Germinal center (tissue), 1 donor: ENCODE measurements at places on chromosomes 12 and 14.

DNA sequence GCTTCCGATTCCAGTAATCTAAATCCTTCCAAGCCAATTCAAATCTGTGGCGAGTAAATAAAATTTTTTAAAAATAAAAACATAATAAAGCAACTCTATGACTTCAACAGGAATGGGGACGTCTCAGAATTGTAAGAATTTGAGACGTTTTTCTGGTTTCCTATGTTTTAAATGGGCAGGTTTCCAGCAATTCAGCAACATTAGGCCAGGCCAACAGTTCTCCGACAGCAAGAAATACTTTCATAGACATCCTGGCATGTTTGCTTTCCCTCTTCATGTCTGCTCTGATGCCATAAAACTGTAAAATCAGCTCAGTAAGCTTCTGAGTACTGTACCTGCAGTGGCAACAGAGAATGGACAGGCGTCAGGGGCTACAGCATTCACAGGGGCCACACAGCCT is 35.8 kb upstream of the DICER1 start:
- DNase-seq: no peak

GRCh38 chr12:100295764-100296555 is 29.0 kb downstream of the SCYL2 start:
- DNase-seq: no peak

GRCh38 chr14:81855007-81855406 is 321.4 kb upstream of the SEL1L start:
- DNase-seq: no peak

DNA sequence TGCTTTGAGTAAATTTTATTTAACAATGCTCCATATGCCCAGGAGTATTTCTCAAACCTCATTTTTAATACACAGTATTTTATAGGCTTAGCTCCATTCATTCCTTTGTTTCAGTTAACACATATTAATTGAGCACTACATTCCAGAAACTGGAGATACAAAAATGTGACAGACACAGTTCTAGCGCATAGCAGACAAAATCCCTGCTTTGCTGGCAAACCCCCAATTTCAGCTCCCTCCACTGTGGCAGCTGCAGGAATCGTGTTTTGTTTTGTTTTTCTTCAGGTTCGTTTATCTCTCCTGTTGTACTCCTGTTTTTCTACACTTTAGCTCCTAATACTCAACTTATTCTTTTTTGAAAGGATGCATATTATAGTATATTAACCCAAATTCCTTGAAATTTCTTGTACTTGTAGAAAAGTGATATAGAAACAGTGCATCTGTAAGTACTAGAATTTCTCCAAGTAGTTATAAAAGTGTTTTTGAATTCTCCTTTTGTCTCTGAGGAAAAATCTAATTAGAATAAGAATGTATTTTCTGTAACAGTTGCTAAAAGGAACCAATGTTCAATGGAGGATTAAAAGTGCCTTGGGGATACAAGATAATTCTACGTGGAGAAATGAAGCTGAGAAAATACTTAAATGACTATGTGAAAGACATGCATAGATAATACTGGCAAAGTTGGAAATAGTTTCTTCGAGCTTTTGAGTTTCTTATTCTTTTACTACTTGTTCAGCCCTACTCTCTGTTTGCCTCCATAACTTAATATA is 6.4 kb upstream of the RAB21 start:
- DNase-seq: no peak

DNA sequence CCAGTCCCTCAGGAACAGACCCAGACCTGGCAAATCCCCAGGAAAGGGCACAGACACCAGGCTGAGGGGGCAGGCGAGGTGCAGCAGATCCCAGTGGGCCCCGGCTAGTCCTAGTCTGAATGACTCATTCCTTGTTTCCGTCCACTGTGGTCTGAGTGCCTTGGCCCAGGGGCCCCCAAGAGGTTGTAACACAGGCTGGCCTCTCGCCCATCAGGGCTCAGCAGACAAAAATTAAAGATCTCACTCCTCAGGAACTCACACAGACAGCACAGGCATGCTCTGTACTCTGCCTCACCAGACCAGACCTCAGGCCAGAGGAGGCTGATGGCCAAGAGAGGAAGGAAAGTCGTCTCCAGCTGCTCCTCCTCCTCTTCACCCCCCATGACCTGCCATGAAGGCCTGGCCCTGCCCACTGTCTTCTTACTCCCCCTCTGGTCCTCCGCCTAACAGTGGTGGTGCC is 7.7 kb upstream of the LTBP2 start:
- DNase-seq: no peak

DNA sequence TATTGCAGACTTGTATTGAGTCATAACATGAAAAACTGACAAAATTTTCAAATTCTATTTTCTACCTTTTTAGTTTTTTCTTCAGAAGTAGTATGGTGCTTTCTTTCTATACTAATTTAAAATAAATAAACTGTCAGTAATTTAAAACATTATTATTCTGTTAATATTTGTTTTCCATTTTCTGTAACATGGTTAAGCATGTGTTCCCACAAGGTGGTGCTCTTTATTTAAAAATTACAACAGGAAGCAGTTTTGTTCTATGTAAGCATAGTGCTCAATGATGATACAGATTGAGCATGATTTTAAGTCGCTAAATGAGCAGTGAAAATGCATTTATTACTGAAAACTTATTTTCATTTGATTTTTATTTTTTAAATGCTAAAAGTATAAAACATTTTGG is 114.6 kb downstream of the PPFIA2 start:
- no peak for DNase-seq

DNA sequence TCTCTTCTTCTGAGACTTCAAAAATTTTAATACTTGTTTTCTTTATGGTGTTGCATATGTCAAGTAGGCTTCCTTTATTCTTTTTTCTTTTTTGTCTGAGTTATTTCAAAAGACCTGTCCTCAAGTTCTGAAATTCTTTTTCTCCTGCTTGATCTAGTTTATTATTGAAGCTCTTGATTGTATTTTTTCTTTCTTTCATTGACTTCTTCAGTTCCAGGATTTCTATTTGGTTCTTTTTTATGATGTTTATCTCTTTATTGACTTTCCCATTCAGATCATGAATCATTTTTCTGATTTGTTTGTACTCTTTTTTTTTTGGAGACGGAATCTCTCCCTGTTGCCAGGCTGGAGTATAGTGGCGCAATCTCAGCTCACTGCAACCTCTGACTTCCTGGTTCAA is 34.1 kb downstream of the IFT43 start:
- no peak for DNase-seq

GRCh38 chr14:92236243-92236900 is 86.6 kb upstream of the SLC24A4 start:
- DNase-seq: no peak

GRCh38 chr12:64674367-64674922 is 64.2 kb downstream of the RASSF3 start:
- no peak for DNase-seq

DNA sequence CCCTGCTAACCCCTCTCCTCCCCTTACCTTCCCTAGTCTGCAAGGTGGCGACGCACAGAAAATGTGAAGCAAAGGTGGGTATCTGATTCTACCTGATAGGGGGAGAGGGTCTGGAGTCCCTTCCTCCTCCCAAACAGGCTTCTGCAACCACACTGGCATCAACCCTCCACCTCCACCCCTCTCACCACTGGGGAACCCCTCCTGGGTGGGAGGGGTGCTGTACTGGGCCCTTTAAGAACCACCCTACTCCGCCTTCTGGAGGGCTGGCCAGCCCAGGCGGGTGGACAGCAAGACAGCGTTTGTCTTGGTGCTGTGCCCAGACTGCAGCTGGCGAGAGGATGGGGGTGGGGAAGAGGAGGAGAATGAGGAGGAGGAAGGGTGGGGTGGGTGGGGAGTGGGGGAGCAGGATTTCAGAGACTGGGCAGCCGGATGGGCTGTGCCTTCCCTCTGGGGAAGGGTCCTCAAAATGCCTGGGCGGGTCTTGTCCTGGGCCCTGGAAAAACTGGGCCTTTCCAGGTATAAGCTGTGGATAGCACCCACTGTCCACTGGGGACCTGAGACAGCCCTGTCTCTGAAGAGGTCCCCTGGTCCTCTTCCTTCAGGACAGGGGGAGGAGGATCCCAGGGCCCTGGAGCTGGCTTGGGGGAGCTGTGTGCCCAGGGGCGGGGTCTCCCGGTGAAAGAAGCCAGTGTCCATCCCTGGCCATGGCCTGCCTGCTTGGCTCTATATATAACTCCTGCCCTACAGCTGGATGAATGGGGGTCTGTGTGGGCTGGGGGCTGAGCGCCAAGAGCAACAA is 2.8 kb downstream of the TNS2 start:
- no peak for DNase-seq

- DNase-seq: no peak
Observed at GRCh38 chr14:92492258-92492657, 21.3 kb upstream of the RIN3 start.

GRCh38 chr14:36684946-36685345 is 23.3 kb downstream of the PAX9 start:
- DNase-seq: no peak

DNA sequence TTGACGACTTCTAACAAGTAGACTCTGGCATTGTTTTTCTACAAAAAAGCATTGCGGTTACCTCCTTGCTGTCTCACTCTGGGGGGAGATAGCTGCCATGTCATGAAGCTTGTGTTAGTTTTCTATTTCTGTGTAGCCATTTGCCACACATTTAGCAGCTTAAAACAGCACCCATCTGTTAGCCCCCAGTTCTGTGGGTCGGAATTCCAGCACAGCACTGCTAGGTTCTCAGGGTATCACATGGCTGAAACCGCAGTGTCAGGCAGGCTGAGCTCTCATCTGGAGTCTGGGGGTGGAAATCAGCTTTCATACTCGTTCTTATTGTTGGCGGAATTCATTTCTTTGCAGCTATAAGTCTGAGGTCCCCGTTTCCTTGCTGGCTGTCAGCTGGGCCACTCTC is 19.9 kb upstream of the STXBP6 start:
- DNase-seq: no peak

- DNase-seq: no peak
Observed at GRCh38 chr12:132456944-132457495, 32.9 kb upstream of the FBRSL1 start.

DNA sequence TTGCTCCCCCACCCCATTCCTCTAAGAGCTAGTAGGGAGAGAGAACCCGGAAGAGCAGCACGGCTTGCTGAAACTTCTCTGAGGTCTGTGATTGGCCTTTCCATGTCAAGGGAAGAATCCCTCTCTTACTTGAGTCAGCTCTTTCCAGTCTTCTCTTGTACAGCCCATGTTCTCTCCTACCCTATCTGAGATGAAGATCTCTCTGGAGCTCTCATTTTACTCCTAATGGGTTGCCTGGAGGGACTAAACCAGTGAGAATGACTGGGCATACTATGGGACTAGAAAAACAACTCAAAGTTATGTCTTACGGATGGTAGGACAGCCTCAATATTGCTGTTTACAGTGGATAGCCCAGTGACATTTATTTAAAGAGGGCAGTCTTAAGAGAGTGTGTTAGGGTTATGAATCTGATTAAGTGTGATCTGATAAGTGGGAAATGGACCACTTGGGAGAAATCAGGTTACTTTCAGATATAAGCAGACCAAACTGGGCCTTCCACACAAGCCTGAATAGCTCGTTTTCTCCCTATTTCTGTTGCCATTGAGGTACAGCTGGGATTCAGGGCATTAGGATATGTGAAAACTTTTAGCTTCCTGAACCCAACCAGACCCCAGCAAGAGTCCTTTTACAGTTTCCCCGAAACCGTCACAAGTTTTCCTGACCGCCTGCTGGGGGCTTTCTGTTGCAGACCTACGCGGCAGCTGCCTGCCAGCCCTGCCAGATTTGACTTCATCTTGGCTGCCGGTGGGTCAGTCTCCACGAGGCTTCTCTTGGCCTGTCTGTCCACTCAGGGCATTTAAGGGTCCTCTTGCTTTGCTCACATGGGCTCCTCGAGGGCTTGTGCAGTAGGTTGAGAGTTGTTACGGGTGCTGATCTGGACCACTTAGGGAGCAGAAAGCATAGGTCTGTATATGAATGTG is 16.9 kb downstream of the ETV6 start:
- DNase-seq: no peak

DNA sequence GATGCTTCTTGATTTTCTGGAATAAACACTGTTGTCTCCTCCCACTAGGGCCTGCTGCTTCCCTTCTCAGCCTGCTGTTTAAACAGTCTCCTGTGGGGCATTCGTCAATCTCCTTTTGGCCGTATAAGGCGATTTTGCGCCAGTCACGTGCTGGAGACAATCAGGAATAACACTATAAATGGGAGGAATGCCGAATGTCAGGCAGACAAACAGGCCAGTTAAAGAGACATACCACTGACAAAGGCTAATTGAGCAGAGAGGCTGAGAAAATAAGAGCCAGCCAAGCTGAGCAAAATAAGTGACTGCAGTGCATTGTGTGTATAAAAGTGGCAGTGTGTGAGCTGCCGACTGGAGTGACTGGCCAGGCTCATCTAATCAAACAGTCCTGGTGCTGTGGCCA is 23.3 kb downstream of the DMAC2L start:
- no peak for DNase-seq

GRCh38 chr12:61137677-61138414 is 1122.4 kb upstream of the USP15 start:
- DNase-seq: no peak

DNA sequence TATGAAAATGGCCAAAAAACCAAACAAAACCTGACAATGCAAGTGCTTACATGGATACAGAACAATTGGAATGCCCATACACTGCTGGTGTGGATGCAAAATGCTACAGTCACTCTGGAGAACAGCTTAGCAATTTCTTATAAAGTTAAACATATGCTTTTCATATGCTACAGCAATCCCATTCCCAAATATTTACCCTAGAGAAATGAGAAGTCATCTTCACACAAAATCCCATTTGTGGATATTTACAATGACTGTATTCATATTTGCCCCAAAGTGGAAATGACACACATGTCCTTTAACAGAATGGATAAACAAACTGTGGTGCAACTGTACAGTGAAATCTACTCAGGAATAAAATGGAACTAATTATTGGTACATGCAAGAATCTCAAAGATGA is 20.4 kb downstream of the SAV1 start:
- DNase-seq: no peak

DNA sequence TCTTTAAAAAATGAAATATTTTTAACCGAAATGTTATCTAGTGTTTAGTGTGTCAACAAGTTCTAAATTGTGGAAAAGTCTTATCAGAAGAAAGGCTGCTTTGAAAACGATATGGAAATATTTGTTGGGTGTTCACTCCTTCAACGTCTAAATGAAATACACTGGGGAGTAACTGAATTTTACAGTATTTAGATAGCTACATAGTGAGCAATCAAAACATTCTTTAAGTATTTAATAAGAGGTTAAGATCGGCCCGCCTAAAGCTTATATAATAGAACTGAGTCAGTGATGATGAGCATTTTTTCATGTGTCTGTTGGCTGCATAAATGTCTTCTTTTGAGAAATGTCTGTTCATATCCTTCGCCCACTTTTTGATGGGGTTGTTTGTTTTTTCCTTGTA is 228.3 kb downstream of the RAD51B start:
- DNase-seq: no peak
